ENCODE measurements at places on chromosomes 1 and 21. TPM values are rescaled to one million over a fixed set of nuclear protein-coding genes. Genes with fewer than 3 reads are reported as not detected.

- peaks cover 34% of the 10 kb centered on the region for H3K36me3 ChIP-seq
- DNase-seq: no peak
- no peak overlapping the region for H3K4me3 ChIP-seq
- peaks cover 11% of the 10 kb centered on the region for H3K4me1 ChIP-seq
Observed at GRCh38 chr1:223014142-223014873, 128.7 kb downstream of the TLR5 start.

UBE2G2 gene
- 121 TPM for total RNA-seq

NEGR1 gene
- 0.13 TPM for total RNA-seq

DNA sequence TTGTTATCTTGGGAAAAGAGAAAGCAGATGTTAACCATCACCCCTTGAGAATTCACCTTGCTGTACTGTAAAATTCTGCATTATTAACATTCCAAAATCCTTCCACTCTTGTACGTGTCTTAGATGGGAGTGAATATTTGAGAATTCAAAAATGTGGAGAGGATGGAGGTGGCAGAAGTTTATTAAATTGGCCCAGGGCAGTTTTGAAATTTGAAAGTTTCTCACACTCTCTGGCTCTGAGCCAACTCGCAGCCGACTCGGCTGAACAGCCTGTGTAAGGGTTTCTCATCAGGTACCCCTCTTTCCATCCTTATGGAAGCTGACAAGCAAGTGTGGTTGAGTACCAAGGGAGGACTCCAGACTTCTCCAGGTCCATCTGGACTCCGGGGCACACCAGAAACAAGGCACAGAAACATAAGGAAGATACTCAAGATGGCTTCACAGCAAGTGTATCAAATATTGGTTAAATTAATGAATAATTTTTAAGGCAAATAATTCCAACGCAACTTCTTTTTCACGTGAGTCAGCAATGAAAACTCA lies 45.1 kb downstream of the RRAGC start:
- H3K36me3 ChIP-seq: peaks cover 9% of the 10 kb centered on the region
- DNase-seq: no peak
- peaks cover 9% of the 10 kb centered on the region for H3K27me3 ChIP-seq
- H3K27ac ChIP-seq: no peak overlapping the region

GRCh38 chr1:58003988-58004387 lies 542.5 kb downstream of the OMA1 start:
- no peaks in the 10 kb centered on the region for H3K27me3 ChIP-seq
- DNase-seq: no peak
- peak overlapping the region; percentile 28 for H3K4me3 ChIP-seq
- H3K27ac ChIP-seq: peak overlapping the region; percentile 7

GRCh38 chr1:18668046-18668445 lies 37.4 kb downstream of the PAX7 start:
- H3K4me3 ChIP-seq: no peak overlapping the region
- DNase-seq: no peak
- no peaks in the 10 kb centered on the region for H3K27me3 ChIP-seq
- no peaks in the 10 kb centered on the region for H3K4me1 ChIP-seq
- no peak overlapping the region for H3K27ac ChIP-seq

Data from H9 (cell line).